AG10803 (cell line): ENCODE measurements at places on chromosomes 13 and 19.

GRCh38 chr13:102751886-102752285 is 21.7 kb downstream of the TEX30 start:
- no peak for DNase-seq

DNA sequence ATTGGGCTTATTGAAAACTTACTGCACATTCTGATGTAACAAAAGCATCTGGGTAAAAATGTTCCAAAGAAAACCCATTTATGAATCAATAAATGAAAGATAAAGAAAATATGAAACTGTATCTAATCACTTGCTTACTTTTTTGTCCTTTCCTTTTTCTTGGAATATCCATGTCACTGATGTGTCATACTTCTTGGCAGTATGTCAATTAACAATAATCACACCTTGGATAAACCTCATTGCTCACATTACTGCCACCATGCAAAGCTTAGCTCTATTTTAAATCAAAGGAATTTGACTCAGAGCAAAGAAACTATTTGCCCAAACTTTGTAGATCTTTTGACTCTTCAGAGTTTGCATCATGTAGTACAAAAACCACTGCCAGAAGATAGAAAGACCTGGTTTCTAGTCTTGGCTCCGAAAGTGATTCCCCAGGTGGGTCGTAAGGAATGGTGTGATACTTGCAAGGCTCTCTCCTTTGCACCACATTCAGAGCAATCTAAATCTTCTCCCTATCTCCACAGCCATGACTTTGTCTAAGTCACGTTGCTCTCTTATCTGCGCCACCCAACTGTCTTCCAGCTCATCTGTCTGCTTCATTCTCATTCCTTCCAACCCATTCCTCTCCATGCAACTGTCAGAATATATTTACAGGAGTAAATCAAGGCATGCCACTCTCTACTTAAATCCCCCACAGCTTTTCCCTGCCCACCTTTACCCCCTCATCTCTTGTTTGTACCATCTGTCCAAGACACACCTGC is 311.9 kb downstream of the COG6 start:
- DNase-seq = no peak

DNA sequence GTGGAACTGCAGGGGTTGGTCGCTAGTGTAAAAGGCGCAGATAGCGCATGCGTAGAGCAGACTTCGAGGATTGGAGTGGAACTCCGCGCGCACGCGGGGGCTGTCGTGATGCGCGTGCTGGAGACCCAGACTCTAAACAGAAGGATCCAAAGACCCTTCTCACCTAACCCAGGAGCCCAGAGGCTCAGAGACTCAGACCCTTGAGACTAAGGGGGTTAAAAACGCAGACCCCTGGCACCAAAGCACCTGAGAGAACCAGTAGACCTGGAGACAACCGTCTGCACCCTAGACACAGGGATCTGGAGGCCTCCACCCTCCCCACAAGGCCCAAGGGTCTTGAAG is 567 bp upstream of the CTU1 start:
- DNase-seq = no peak

GRCh38 chr13:38223089-38223488 is 126.6 kb upstream of the UFM1 start:
- peak; percentile 40 for DNase-seq

DNA sequence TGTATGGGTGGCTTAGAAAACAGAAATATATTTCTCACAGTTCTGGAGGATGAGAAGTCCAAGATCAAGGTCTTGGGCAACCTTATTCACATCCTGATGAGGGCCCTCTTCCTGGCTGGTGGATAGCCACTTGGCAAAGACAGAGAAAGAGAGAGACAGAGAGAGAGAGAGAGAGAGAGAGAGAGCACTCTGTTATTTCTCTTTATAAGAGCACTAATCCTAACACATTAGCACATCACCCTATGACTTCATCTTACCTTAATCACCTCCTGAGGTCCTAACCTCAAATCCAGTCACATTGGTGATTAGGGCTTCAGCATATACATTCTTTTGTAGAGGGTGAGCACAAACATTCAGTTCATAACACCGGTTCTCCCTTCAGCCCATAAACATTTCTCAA is 430.3 kb downstream of the EFNB2 start:
- DNase-seq = peak; percentile 45

DNA sequence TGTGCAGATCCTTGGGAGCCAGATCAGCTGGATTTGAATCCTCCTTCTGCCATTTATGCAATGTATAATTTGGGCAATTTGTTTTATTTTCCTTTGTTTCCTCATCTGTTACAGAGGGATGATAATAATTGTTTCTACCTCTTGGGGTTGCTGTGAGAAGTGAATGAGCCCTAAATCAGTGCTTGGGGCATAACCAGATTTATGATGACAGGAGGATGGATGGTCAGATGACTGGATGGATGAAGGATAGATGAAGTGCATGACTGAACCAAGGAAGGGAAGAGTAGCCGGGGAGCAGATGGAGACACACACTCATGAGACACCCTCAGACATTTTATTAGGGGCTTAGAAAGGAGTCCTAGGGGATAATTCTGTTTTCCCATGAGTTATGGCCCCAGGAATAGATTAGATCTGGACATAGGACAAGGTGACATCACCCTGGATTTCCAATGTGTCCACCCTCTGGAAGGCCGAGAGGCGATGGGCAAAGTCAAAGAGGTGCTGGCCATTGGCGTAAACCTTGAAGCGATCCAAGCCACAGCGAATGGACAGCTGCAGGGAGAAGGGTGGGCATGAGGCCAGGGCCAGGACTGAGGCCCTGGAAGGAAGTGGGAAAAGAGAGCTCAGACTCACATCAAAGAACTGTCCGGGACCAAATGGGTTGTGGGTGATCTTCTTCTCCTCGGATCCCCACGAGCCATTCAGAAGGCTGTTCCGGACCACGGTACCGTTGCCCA is 11.2 kb downstream of the LGALS4 start:
- DNase-seq = no peak

DNA sequence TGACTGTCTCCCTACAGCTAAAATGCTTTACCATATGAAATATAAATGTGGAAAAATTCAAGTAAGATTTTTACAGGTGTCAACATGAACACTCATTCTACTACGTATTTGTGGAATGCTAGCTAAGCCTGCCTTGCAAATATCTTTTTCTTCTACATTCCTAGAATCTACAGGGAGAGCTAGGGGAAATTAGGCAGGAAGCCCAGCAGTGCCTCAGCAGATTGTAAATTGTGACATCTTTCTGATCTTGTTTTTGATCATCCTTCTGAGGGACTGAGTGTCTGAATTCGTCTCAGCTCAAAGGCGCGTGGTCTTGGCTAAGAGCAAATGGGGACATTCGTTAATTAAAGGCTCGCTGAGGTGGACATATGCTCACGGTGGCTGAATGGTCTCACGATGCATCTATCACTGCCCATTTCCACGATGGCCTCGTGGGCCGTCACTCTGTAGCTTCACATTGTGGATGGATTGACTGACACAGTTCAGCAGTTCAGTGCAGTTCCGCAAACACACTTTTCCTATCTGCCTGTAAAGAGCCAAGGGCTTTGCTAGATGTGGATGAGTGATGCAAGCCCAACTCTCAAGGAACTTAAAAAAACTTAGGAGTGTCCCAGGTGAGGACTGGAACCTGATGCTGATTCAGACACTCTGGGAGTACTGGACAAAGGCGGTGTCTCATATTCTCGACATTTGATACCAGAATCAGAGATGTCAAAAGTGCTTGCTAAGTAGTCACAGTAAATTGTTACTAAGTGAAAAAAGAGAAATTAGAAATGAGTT is 562.5 kb downstream of the EFNB2 start:
- DNase-seq = peak; percentile 17

GRCh38 chr13:41019011-41019487 is at the start of gene ELF1:
ELF1 (minus strand) TSS chr13:41019316; CDS start chr13:40982054, 37,262 bp downstream.
- peak; percentile 54 for DNase-seq

DNA sequence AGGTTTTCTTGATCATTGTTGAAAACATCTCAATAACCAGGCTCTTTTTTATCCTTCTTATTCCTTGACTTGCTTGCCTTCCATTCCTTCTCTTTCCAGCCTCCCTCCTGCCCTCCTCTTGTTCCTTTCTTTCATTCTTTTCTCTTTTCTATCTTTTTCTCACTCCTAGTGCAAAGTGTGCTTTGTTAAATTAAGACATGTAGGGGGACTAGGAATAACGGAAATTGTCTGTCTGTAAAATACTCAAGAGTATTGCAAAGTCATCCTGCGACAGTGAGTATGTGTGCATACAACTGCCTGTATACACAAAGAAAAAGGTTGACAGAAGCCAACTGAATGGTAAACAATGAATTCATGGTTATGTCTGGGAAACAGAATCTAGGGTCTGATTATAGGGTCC is 70.1 kb downstream of the LRRC63 start:
- no peak for DNase-seq

- DNase-seq = no peak
Observed at GRCh38 chr19:34246340-34246739, 8.0 kb upstream of the GARRE1 start.

DNA sequence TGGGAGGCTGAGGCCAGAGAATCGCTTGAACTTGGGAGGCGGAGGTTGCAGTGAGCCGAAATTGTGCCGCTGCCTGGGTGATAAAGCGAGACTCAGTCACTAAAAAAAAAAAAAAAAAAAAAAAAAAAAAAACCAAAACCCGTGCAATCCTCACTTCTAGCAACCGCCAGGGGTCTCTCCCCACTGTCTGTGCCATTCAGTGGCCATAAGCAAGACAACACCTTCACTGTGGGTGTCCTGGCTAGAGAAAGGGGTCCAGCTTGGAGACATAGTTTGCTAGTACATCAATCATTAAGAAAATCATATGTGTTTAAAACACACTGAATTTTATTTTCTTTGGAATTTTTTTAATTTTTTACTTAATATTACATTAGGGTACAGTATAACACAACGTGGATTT is 68.2 kb downstream of the RASL11A start:
- no peak for DNase-seq

DNA sequence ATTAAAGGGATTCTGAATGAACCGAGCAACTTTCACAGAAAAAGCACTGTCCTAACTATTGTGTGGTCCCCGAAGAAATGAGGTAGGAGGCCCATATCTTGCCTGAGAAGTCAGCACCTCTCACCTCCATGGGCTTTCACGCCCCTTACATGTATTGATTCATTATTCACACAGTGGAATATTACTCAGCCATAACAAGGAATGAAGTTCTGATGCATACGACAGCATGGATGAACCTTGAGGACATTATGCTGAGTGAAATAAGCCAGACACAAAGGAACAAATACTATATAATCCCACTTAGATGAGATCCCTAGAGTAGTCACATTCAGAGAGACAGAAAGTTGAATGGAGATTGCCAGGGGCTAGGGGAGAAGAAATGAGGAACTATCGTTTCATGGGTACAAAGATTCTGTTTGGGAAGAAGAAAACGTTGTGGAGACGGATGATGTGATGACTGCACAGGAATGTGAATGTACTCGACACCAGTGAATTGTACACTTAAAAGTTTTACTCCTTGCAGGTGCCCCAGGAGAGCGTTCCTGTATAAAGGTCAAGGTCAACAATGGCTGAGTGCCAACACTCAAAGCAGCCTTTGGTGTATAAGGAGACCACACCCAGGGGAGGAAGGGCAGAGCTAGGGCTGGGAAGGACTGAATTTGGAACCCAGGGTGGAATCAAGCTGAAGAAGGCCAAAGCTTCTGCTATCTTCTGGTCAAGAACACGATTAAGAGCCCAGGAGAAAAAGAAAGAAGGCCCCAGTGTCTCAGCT is 22.5 kb downstream of the ZIC5 start:
- DNase-seq = no peak

- DNase-seq = peak; percentile 80
Observed at GRCh38 chr13:37869756-37870488, at the start of gene TRPC4. TRPC4 (minus strand) TSS chr13:37869772; CDS start chr13:37783333, 86,439 bp downstream.

DNA sequence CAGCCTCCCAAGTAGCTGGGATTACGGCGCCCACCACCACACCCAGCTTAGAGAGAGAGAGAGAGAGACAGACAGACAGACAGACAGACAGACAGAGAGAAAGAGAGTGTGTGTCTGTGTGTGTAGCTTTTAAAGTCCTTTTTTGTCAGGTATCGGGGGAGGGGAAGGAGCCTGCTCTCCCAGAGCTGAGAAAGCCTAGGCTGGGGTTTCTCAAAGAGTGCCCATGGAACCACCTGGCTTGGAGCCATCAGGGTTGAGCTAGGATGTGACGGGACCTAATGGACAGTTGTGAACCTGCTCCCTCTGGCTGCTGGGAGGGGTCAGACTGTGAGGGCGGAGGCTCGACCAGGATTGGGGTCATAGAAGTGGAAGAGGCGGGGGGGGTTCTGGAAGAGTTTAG is 16.6 kb downstream of the RFX1 start:
- no peak for DNase-seq

DNA sequence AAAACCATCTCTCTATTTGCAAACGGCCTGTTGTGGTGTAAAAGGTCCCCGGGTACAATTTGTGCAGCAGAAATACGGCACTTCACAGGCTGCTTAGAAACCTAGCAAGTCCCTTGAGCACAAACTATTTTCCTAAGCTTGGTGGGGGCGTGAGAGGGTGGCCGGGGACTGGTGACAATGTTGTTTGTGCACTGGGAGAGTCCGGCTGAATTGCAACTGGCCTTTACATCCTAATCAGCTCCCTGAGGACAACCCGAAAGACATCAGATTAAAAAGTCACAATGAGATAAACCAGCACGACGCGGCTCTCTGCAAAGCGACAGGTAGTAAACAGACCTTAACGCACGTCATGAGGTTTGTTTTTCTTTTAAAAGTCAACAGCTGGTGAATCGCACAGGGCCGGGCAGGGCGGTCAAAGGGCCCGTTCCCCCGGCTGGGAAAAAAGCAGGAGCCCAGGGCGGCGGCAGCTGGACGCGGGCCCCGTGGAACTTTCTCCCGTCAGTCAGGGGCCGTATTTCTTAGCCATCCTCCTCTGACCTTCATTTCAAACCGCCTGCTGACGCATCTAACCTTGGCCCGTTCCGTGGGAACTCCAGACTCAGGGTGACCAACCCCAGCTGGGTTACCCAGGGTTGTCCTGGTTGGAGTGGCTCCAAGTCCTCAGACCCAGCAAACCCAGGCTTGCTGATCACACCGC is 112.3 kb downstream of the GADD45B start:
- peak; percentile 34 for DNase-seq

DNA sequence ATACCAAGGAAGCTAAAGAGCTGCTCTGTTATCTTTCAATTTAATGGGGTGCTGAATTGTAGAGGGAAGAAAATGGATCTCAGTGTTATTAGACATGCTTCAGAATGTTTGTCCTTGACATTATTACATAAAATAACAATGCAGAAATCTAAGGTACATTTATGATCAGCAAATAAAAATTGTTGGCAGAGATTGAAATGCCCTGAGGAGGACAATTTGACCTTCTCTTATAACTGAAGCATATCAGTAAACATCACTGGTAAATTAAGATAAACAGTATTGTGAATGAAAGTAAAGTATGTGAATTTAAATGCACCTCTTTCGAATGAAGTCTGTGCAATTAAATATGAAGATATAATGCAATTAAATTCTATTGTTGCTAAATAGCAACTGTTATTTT is 1362.1 kb upstream of the ATXN8OS start:
- no peak for DNase-seq

- peak; percentile 44 for DNase-seq
Observed at GRCh38 chr13:93320942-93321341, 94.3 kb downstream of the GPC6 start.

GRCh38 chr19:16548956-16549355 is 6.7 kb upstream of the CHERP start:
- DNase-seq = no peak
